CD4-positive, CD25-positive, alpha-beta regulatory T cell (primary cell): ENCODE measurements at places on chromosomes 1 and 21.

DNA sequence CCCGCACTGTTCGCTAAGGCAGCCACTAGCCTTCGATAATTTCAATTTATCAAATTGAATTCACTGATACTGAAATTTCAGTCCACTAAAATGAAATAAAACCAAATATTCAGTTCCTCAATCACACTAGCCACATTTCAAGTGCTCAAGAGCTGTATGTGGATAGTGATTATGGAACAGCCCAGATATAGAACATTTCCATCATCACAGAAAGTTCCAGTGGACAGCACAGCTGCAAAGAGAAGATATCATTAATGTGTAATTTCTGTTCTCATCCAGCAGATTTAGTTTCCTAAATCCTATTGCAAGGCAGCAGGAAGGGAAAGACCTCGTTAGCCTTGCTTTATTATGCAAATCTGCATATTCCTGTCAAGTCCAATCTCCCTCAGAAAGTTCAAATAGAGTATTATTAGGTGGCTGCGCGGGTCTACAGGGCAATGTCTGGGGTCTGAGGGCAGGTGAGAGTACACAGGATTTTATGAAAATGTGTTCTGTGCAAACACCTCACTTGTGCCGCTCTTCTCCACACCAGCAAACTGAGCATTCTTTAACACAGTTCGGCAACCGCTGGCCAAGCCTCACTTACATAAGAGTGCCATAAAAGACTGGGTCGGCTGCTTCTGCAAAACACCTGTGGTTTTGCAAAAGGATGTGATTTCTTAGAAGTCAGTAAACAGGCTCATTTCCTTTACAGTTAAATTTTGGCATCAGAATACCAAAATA, 22.4 kb downstream of the CAPZB start:
- peak; percentile 94 for DNase-seq

GRCh38 chr1:212864201-212864600, 6.1 kb downstream of the FLVCR1 start:
- no peak for DNase-seq

DNA sequence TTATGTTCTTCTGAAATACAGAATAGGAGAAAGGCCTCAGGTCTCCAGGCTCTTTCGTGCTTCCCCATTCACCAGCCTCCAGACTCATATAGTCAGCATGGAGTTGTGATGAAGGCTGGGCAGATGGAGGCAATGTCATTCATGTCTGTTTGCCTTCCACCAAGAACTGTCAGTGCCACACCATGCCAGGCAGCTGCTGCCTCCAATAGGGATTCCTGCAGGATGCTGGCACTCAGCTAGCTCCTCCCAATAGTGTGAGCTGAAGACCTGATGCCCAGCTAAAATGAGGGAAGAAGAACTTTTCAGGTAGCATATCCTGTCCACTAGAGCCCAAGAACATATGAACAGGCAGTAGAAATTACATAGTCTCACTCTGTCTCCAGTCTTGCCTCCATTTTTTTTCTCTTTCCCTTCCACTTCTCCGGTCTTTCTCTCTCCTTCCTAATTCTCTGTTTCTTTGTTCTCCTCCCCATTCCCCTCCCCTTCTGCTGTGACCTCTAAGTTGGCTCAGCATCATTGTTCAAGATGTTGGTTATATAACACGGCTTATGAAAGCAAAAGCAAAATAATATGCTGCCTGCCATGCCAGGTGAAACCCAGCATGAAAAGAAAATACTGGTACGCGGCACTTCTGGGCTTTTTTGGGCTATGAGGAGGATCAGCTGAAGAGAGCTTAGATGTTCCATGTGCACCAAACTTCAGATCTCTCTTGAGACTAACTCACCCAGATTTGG, 17.3 kb downstream of the GLUL start:
- DNase-seq: no peak

DNA sequence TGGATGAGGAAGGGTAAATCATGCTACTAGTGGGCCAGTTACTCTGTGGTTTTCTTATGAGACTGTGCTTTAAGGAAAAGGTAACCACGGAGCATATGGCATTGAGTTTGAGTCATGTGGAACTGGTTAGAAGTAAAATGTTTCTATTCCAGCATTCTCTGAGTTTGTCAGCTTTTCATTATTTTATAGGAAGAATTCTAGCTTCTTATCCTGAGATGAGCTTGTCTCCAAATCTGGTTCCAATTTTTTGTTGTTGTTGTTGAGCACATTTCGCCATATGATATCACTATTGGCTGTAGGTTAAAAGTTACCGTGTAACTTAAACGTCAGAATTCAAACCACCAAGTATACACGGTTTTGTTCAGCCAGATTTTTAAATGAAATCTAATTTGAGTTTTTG, 69.9 kb downstream of the ATF6 start:
- no peak for DNase-seq

GRCh38 chr1:3858231-3858981, 1.1 kb downstream of the DFFB start:
- DNase-seq: no peak

- DNase-seq: no peak
Measured at GRCh38 chr1:7050751-7051665, 265.8 kb downstream of the CAMTA1 start.

GRCh38 chr1:23911921-23912320, 1.2 kb downstream of the CNR2 start:
- DNase-seq: no peak

DNA sequence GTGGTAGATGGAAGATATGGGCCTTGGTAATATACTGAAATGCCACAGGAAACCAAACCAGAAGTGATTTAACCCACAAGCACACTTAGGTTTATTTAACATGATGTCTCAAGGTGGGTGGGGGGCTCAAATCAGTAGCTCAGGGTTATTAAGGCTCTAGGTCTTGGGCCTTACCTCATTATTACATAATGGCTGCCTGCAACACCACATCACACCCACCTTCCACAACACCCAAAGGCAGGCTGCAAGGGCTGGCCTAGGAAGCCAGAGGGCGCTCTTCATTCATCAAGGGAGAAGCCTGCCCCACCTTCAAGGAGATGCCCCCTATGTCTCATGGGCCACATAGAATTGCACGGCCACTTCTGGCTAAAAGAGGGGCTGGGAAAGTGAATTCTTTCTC, 6.0 kb downstream of the TFF1 start:
- peak; percentile 26 for DNase-seq

GRCh38 chr1:218426343-218426657, 81.2 kb downstream of the TGFB2 start:
- no peak for DNase-seq

DNA sequence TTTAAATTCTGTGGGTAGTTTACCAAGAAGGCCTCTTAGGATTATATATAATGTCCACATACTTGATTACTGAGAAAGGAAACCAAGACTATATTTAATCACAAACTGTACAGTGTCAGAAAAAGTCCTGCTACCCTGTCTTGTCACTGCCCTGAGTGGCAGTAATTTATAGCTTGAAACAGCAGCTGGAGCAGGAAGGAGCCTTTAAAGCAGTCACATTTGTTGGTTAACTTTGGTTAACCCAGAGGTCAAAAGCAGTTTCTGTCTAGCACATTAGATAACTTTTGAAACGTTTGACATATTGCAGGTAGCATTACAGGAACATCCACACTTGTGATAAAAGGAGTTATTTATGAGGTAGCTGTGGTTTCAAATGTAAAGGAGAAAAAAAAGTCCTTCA, 161.7 kb downstream of the ROR1 start:
- DNase-seq: no peak

DNA sequence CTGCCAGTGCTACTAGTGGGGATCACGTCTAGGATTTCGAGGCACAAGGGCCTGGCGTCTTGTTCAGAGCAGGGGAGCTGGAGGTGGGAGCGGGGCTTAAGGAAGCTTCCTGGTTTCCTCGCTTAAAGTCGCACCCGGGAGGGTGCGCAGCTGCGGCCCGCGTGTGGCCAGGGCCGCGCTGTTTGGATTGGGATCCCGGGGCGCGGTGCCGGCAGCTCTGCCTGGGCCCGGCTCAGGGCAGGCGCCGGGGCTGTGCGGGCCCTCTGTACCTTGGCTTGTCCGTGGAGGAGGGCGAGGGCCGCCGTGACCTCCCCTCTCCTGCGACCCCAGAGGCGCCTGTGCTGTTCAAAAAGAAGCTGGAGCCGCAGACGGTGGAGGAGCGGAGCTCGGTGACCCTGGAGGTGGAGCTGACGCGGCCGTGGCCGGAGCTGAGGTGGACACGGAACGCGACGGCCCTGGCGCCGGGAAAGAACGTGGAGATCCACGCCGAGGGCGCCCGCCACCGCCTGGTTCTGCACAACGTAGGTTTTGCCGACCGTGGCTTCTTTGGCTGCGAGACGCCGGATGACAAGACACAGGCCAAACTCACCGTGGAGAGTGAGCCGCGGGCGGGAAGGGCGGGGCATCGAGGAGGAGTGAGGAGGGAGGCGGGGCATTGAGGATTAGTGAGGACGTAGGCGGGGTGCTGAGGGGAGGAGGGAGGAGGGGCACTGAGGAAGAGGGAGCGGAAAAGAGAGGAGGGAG, 67.8 kb downstream of the OBSCN start:
- DNase-seq: peak; percentile 83

GRCh38 chr1:111751906-111752575, 3.7 kb upstream of the DDX20 start:
- no peak for DNase-seq

DNA sequence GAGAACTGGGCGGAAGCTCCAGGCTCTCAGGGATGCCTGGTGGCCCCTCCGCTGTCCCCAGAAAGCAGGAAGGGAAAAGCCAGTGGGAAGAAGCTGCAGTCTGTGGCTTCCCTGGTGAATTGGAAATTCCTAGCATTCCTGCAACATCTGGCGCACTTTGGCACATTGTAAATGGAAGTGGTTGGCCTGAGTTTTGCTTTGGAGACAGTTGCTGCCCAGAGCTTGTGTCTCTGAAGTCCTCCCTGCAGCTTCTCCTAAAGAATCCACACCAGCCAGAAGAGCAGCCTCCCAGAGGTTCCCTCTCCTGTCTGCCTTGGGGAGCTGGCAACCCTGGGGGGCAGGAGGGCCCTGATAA, 48.2 kb downstream of the ARHGEF10L start:
- no peak for DNase-seq

DNA sequence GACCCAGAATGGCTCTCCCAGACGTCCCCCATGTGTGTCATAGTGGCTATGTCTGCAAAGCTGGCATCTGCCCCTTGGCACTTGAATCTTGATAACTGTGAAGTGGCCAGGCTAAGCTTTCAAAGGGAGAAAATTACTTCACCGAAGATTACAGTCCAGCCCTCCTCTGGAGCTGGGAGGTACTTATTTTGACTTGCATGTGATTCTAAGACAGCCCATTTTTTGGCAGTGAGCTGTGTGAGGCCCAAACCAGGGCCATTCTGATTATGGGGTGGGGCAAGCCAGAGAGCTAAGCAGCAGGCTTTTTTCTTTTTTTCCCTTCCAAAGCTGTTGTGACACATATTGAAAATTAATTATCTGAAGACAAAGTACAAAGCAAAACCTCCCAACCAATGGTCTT, 42.1 kb upstream of the C8B start:
- DNase-seq: no peak

DNA sequence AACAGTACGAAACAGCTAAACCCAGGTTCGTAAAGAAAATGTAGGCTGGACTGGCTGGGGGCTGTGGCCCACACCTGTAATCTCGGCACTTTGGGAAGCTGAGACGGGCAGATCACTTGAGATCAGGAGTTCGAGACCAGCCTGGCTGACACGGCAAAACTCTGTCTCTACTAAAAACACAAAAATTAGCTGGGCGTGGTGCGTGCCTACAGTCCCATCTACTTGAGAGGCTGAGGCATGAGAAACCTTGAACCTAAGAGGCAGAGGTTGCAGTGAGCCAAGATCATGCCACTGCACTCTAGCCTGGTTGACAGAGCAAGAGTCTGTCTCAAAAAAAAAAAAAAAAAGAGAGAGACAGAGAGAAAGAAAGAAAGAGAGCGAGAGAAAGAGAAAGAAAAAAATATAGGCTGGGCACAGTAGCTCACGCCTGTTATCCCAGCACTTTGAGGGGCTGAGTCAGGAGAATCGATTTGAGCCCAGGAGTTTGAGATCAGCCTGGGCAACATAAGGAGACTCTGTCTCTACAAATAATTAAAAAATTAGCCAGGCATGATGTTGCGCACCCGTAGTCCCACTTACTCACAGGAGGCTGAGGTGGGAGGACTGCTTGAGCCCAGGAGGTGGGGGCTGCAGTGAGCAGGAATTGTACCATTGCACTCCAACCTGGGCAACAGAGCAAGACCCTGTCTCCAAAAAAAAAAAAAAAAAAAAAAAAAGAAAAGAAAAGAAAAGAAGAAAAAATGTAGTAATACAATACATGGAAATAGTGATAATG, 35.7 kb downstream of the CAPZB start:
- DNase-seq: no peak

GRCh38 chr1:68346188-68346808, 103.5 kb downstream of the RPE65 start:
- DNase-seq: no peak

- peak; percentile 43 for DNase-seq
Measured at GRCh38 chr1:229164836-229165735, 105.8 kb upstream of the RAB4A start.

GRCh38 chr21:36582271-36582670, 102.3 kb upstream of the CLDN14 start:
- DNase-seq: no peak

- DNase-seq: no peak
Measured at GRCh38 chr1:7450838-7451237, 320.3 kb upstream of the VAMP3 start.

DNA sequence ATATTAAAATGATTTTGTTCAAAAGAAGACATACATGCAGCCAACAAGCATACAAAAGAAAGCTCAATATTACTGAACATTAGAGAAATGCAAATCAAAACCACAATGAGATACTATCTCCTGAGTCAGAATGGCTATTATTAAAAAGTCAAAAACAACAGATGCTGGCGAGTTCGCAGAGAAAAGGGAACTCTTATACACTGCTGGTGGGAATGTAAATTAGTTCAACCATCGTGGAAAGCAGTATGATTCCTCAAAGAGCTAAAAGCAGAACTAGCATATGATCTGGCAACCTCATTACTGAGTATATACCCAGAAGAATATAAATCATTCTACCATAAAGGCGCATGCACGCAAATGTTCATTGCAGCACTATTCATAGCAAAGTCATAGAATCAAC, 126.0 kb upstream of the HMCN1 start:
- DNase-seq: peak; percentile 29

GRCh38 chr1:58282623-58283387, 263.7 kb downstream of the OMA1 start:
- no peak for DNase-seq

- no peak for DNase-seq
Measured at GRCh38 chr1:234871039-234871709, 257.5 kb downstream of the TOMM20 start.

DNA sequence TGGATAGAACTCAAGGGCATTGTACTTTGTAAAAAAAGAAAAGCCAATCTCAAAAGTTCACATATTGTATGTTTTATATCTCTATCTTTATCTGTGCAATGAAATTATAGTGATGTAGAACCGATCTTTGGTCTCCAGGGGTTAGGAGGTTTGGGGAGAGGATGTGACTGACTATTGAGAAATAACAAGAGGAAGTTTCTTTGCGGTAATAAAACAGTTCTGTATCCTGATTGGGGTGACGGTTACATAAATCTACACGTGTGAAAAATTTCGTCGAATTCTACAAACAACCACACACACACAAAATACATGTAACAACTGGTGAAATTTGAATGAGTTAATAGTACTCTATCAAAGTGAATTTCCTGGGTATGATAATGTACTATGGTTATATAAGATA, 10.6 kb upstream of the OR2T33 start:
- no peak for DNase-seq
